Naive thymus-derived CD8-positive, alpha-beta T cell (primary cell): ENCODE measurements at places on chromosomes 6 and 20.

- DNase-seq, result no peak
Measured at GRCh38 chr6:105279463-105279862, 99.6 kb upstream of the POPDC3 start.

GRCh38 chr20:6766433-6766832 lies 1.1 kb upstream of the BMP2 start:
- no peak for DNase-seq

DNA sequence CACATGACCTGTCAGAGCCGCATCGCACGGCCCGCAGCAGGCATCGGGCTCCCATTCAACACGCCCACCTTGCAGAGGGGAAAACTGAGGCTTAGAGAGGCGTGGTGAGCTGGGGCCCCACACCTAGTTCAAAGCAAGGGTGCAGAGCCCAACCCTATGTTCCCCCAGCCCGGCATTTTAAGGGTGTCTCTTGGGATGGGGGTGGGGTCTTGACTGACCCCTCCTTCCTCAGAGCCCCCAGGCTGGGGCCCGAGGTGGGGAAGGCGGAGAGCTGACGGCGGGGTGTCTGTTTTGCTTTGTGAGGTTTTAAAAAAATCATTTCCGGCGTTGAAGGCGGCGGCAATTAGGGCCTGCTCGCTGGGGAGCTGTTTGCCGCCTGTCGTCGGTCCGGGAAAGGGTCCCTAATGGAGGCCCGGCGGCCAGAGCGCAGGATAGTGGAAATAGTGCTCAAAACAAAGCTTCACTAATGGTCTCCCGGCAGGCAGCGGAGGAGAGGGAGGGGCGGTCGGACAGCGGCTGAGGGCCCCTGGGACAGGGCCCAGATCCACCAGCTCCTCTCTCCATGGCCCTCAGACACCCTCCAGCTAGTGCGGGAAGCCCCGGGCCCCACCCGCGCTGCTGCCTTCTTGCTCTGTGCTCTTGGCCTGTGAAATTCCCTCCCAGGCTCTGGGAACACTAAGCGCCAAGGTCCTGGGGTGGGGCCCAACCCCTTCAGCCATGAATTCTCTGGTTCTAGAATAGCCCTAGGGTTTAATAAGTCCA lies 11.9 kb downstream of the VSTM2L start:
- no peak for DNase-seq

- DNase-seq, result no peak
Measured at GRCh38 chr6:121770943-121771342, 335.5 kb downstream of the GJA1 start.

DNA sequence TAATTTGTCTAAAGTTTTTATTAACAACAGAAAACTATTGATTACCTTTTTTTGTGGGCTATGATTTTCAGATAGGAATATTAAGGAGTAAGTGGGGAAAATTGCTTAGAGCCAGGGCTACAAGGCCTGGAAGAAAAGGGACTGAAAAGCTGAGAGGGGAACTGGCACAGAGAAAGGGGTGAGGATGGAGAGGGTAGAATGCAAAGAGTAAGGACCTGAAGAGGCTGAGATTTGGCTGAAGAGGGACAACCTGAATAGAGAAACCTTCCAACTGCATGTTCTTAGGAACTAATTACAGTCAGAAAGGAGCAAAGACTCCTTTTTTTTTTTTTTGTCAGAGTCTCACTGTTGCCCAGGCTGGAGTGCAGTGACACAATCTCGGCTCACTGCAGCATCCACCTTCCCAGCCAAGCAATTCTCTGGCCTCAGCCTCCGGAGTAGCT lies 16.7 kb downstream of the BTN2A1 start:
- DNase-seq, result no peak

DNA sequence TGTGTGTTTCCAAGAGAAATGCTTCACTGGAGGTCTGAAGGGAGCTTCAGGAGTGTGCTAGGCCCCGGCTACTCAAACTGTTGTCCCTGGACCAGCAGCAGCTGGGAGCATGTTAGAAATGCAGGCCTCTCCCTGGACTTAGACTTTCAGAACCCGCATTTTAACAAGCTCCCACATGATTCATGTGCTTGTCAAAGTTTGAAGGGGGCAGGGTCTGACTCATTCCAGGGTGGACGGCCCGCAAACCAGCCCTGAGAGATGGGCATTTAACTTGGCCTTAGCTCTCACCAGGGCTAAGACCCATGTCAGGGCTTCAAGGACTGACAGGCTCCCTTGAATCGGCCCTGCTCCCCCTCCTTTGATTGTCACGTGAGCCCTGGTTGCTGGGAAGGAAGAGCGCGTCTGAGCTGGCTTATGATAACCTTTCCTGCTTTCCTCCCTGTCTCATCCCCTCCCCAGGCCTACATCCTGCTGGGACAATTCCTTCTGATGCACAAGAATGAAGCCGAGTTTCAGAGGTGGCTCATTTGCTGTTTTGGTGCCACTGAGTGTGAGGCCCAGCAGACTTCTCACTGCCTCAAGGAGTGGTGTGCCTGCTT lies 35.5 kb downstream of the BANF2 start:
- DNase-seq, result no peak

- peak; percentile 56 for DNase-seq
Measured at GRCh38 chr20:24100370-24101011, 111.9 kb upstream of the GGTLC1 start.

GRCh38 chr6:149223904-149224351 lies 93.6 kb upstream of the TAB2 start:
- no peak for DNase-seq

GRCh38 chr6:90238496-90239266 lies 58.0 kb downstream of the BACH2 start:
- DNase-seq, result no peak

GRCh38 chr20:44637522-44638372 lies 13.8 kb downstream of the ADA start:
- no peak for DNase-seq

DNA sequence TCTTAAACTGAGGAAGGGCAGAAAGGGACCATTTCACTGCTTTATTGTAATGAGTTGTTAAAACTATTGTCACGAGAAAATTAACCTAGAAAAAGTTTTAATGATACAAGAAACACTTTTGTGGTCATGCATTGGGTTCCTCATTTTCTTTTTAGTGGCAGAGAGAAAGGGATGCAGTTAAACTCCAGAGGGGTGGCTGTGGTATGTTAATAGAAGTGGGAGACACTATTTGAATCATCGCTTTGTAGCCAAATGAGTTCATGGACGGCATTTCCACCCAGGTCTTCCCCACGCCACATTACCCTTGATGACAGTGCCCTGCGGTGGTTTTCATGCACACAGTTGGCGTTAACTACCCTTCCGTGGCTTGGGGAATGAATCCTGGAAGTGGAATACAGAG lies 235.6 kb downstream of the PLCB1 start:
- no peak for DNase-seq

GRCh38 chr6:113857556-113858479 lies 673 bp downstream of the MARCKS start:
- no peak for DNase-seq

- no peak for DNase-seq
Measured at GRCh38 chr6:87799651-87800050, 97.6 kb upstream of the AKIRIN2 start.

DNA sequence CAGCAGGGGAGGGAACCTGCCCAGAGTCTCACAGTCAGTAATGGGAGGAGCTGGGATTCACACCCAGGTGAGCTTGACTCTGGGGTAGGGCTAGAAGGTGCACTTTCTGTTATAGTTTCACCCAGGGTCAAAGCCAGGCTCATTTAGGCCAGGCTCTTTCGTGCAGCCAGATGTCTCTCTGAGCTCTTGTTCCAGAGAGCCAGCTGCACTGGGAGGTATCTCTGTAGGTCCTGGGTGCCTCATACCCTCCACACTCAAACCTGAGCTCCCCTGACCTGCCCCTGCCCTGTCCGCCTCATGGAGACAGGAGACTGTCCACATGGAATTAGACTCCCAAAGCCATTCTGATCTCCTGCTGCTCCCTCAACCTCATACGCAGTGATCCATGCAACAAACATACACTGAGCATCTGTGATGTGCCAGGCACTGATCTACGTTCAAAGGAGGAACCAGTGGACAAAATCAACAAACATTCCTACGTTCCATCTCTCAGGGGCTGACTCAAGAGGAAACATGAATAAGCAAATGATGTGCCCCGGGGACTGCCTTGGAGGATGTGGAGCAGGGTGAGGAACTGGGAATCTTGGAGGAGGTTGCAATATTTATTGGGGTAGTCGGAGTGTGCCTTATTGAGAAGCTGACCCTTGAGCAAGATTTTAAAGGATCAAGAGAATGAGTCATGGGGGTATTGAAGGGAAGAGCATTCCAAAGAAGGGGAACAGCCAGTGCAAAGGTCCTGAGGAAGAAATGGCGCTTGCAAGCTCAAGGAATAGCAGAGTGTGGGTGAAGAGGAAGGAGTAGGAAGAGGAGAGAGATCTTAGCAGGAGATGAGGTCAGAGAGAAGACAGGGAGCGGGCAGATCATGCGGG lies 71.3 kb upstream of the TOX2 start:
- no peak for DNase-seq

GRCh38 chr6:168322966-168323365 lies 3.4 kb upstream of the DACT2 start:
- DNase-seq, result no peak

GRCh38 chr6:19327241-19327640 lies 509.9 kb upstream of the ID4 start:
- DNase-seq, result no peak

DNA sequence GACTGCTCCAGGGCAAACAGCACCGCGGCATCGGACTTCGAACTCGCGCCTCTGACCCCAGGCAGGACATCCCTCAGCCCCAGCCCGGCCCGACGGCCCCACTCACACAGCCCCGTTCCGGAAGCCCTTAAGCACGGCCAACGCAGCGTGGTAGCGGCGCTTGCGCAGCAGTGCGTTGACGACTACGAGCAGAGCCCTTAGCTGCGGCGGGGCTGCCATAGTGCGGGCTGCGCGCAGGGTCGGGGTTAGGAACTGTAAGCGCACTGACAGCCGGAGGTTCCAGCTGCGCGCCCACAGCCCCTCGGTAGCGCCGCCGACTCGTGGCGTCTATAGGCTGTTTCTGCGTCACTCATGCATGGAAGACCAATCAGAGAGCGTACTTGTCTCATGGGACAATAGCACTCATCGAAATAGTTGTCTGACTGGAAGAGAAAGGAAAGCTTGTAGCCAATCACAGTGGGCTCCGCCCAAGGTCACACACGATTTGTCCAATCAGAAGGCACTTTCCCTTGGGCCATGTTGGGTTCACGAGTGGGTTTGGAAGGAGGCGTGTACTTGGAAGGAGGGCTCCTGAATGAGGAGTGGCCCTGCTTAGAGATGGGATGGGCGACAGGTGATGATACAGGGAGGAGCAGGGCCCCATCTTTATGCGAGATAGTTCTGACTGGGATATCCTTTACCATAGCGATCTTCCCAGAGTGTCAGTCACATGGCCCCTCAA lies at the start of gene PXMP4:
Gene PXMP4, minus strand, starts transcription at position 322 of the 721 bp plus-strand sequence. Its CDS starts 103 bp downstream, at position 219.
- DNase-seq, result peak; percentile 91

GRCh38 chr20:51525241-51526105 lies 17.0 kb downstream of the NFATC2 start:
- DNase-seq, result no peak

- no peak for DNase-seq
Measured at GRCh38 chr20:845941-846893, 12.7 kb downstream of the FAM110A start.

DNA sequence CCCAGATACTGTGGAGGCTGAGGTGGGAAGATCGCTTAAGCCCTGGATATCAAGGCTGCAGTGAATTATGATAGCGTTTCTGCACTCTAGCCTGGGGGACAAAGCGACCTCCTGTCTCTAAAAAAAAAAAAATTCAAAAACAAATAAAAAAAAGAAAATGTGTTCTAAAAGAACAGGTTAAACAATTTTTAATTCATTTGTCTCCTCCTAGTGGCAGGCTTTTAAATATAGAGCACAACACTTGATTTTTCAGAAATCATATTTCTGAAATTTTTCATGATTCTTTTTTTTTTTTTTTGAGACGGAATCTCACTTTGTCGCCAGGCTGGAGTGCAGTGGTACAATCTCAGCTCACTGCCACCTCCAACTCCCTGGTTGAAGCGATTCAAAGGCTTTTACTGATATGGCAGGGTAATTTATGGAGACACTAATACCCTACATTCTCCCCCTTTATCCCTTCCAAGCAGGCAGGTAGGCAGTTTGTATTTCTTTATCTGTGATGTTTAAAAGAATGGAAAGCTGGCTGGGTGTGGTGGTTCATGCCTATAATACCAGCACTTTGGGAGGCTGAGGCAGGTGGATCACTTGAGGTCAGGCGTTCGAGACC lies 8.7 kb upstream of the GTF3C6 start:
- DNase-seq, result peak; percentile 49

DNA sequence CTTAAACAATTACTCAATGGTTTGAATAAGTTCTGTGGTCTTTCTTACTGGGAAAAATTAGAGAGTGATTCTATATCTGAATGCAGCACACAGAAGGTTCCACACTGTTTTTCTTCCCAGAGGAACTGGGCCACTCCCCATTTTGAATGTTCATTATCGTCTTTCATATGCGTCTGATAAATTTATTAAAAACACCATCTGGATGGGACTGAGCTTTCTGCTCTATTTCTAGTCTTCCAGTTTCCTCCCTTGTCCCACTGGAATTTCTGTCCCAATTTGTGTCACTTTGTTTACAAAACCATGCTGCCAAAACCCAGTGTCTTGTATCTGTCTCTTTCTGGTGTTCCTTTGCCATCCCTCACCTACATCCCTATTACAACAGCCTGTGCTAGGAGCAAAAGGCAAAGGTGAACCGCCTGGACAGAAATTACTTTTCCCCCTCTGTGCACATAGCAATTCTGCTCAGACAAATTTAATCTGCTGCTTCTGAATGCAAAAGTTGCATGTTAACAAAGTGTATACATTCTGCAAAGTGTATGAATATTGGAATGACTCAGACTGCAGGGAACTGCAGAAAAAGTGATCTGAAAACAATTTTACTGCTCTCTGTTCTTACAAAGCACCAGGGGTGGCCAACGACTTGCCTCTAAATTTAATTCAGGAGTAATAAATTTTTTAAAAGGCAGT lies 333.6 kb downstream of the BTBD9 start:
- DNase-seq, result no peak

DNA sequence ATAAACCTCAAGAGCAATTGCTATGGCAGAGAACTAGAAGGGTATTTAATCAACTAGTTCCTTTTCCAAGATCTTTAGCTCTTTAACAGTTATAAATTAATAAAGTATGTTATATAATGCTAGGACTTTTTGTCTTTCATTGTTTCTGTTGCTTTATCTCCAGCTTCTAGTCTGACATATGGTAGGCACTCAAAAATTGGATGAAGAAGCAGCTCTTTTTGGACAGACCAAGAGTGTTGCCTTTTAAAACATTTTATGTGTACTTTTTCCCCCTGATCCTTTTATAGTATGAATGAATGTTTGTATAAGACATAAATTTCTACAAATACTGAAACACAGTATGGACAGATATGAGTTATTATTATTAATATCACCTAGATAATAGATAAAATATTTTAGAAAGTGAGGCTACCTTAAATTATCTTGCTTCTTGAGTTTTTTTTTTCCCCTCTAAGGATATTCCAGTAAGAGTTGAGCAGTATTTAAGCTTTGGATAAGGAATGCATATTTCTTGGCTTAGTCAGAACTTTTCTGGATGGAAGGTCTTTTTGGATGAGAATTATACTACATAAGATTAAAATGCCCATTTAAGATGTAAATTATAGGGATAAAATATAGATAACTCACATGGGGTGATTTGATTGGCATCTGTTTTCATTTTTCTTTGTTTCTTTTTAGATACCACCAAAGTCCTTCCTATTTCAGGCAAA lies 16.6 kb downstream of the LAMA2 start:
- DNase-seq, result no peak
